ENCODE measurements at places on chromosomes 7 and 10.

GRCh38 chr7:123718773-123719172 is 30.0 kb downstream of the WASL start:
- DNase-seq = no peak

GRCh38 chr7:8284606-8285005 is 22.6 kb upstream of the ICA1 start:
- DNase-seq = no peak

DNA sequence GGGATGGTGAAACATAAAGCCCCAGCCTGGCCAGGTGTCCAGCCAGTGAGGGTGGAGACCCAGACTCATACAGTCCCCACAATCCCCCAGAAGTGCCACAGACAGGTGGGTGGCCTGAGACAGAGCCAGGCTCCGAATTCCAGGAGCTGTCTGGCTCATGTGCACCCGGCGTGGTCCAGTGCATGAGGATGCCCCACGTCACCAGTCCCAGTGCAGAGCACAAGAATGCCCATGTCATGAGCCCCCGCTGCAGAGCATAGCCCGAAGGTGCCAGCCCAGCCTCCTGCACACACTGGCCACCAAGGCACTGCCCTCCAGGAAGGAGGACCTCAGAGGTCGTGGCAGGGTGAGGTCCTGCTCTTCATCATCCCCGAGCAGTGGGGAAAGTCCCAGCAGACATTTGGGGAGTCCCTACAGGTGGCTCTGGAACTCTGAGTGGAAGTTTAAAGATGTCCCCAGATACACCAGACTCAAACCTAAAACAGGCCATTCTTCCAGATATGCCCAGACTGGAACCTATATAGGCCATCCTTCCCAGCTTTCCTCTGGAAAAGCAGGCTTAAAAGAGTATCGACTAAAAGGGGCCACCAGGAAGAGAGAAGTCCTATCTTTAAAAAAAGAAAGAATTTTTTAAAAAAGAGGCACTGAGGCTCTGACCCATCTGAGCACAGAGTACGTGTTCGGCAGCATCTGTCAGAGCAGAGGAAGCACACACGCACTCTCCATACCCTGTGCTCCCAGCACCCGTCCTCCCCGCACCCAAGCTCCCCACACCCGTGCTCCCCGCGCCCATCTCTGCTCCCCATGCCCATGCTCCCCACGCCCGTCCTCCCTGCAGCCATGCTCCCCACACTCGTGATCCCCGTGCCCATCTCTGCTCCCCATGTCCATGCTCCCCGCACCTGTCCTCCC is 11.5 kb downstream of the DIP2C start:
- DNase-seq = no peak

- no peak for DNase-seq
Measured at GRCh38 chr7:155298288-155298833, 683 bp downstream of the INSIG1 start.

DNA sequence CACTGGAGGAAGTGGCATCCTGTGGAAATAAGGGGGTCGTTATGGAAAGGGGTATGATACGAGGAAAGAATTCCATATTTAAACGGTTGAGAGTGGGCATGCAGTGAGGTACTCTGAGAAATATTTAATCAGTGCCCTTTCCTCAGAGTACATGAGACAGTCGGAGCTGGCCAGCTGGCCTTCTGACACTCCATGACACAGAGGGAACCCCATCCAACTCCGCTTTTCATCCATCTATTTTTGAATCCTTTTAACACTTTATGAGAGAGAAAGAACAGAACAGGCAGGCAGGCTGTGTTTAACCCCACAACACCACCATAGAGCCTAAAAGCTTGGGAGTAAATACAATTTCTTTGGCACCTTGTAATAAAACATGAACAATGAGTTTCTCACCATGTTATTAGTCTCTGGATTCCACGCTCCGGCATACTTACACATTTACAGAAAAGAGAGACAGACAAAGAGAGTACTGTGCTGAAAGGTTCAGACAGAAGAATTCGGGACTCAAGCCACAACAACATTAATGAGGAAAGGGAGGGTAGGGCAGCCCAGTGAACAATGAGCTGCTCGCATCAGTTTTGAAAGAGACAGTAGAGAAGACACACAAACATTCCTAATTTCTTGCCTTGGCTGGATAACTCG is 124.2 kb upstream of the PDLIM1 start:
- no peak for DNase-seq

- no peak for DNase-seq
Measured at GRCh38 chr10:69862882-69863530, 61.3 kb downstream of the COL13A1 start.

- DNase-seq = peak; percentile 44
Measured at GRCh38 chr7:43439631-43440401, 143.1 kb upstream of the STK17A start.

DNA sequence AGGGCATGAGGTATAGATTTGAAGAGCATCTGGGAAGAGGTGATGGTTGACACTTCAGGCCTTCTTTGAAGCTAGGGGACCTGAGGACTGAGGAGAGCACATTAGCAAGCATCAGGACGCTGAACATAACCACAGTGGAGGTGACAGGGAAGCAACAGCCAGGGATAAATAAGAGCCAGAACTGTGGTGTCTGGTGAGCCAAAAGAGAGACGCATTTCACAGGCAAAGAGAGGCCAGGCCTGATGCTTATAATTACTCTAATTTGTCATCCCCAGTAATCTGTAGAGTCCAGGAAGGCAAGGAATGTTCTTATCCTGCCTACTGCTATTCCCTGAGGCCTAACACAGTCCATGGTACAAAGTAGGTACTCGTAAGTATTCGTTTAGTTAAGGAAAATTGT is 10.4 kb upstream of the FAS start:
- no peak for DNase-seq

DNA sequence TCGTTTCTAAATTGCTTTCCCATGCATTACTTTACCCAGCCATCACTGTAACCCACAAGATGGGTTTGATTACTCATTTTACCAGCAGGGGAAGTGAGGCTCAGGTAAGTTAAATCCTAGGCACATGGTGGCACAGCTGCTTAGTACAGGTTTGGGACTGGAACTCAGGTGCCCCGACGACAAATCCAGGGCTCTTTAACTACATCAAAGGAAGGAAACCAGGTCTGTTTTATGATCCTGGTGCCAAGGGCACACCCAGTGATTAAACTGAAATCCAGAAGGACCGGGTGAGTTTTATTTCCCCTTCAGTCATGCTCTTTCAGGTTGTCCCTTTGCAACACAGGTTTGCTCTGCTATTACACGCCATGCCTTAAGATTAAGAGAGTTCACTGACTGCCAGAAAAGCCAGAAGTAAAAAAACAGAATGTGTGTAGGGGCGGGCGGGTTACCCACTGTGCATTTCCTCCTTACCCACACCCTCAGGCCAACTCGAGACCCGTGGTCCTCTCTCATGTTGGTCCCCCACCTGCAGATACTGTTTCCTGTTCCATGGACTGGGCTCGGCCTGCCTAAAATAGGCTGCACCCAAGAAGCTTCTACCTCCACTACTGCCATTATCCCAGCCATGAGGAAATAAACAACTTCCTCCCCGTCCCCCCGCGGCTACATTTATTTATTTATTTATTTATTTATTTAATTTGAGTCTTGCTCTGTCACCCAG is 55.1 kb upstream of the KDM7A start:
- peak; percentile 65 for DNase-seq

DNA sequence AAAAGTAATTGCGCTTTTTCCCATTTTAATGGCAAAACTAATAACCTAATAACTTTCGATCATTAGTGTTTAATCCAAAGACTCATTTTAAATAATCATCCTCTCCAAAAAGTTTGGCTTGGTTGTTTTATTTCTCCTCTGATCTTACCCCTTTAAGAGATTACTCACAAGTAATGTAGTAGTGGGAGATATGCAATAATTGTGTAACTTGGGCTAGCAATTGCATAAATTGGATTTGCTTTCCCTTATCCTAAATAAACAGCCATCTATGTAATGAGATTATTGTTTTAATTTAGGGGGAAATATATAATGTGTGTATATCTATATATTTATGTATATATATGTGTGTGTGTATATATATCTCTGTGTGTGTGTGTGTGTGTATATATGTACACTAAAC is 82.5 kb downstream of the RNLS start:
- no peak for DNase-seq

- DNase-seq = no peak
Measured at GRCh38 chr10:69492091-69492745, 41.0 kb downstream of the TSPAN15 start.

GRCh38 chr10:89301721-89302445 is at the start of gene IFIT2:
TSS of gene IFIT2 (plus strand) at chr10:89302046. CDS start at chr10:89302124, 78 bp downstream.
- DNase-seq = peak; percentile 73

GRCh38 chr7:15558756-15559155 is 3.1 kb downstream of the AGMO start:
- DNase-seq = no peak

DNA sequence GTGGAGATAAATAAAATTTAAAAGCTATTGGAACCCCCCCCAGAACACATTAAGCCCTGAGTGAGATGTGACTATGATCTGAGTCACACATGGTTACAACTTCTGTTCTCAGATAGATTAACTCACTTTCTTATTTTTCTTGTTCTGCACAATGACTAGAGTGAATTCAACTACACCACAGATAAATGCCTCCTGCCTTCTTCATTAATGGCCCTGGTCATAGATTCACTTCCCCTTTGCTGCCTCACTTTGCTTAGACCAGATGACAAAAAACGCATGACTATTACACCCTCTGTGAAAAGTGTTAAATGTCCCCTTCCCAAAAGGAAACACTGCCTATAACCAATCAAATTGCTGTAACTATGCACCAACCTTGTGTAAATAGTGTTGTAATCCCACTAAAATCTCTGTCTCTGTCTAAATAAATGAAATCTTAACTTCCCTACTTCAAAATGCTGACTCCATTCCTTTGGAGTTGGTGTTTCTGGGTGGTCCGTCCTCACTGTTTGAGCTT is 49.4 kb downstream of the AKR1D1 start:
- no peak for DNase-seq

GRCh38 chr7:75988568-75989499 is 5.6 kb downstream of the TMEM120A start:
- DNase-seq = no peak

GRCh38 chr10:16505161-16505560 is 16.5 kb downstream of the C1QL3 start:
- DNase-seq = no peak

- DNase-seq = no peak
Measured at GRCh38 chr7:132464740-132465139, 111.5 kb downstream of the PLXNA4 start.

DNA sequence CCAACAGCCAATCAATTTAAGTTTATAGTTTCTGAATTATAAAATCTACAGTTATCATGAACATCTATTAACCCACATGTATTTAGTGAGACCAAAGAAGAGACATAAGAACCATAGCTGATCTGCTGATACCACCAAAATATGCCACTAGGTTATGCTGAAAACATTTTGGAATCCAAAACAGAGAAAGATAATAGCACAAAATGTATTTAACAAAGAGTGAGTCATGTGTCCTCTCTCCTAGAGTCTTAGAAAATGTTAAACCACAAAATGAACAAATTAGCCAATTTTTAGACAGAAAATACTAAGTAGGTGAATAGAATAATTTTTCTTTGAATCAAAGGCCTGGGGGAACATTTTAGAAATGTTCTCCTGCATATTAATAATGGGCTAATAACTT is 527.5 kb downstream of the GPAM start:
- no peak for DNase-seq

- DNase-seq = no peak
Measured at GRCh38 chr10:11242443-11243387, 225.0 kb downstream of the CELF2 start.

GRCh38 chr10:52172581-52172980 is 141.5 kb upstream of the DKK1 start:
- DNase-seq = no peak

DNA sequence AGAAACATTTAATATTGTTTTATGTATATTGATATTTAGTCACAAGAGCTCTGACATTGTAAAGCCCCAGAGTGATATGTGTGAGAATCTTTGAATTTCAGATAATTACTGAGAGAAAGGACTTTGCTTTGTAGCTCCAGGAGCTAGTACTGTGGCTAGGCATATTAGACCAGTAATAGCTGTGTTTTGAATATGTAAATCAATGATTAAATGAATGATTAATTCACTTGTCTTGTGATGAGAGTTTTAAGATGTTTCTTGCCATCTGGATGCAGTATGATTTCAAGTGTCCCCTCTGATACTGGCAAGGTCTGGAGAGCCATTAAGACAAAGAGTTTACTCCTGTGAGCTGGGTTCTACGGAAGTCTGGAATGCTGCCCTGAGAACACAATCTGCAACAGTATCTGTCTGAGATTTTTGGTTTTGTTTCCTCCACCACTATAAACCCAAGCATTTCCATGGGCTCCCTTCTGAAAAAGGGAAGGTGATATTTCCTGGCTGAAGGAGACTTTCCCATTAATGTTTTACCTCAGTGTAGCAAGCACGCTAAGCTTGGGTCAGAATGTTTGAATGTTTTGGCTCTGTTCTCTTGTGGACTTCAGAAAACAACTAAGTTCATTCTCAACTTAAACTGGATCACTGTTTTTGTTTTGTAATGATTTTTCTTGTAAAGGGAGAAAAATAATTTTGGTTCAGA is 61.3 kb upstream of the BICC1 start:
- DNase-seq = no peak

DNA sequence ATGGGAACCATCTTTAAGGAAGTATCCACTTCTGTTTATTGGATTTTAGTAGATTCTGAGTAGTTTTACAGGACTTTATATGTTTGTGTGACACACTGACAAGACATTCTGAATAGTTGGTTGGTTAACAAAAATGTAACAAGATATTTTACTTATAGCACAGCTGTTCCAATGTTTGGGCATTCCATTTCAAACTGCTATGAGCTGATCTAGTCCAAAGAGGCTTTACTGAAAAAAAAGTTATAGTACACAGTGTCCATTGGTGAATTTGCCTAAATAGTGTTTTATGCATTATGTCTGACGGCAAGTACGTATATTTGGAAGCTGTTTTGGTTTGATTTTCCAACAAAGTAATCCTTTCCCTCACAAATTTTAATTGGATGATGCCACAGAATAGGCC is 99.1 kb downstream of the SAMD9 start:
- DNase-seq = no peak

DNA sequence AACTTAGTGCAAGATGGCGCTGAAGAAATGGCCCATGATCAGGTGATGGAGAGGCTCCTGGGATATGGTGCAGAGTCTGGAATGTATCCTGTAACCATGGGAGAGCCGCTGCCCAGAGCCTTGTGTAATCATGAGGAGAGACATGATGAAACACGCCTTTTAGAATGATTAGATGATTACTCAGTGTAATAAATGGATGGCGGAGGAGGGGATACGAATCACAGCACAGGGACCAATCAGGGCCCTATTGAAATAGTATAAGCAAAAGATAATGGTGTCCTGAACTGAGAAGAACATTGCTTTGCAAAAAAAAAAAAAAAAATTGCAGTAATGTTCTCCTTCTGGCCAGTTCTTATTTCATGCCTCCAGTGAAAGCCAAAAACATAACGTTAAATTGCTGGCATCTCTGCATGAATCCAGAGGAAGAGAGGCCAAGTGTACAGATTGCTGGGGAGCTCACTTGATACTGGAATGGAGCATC is 668.5 kb upstream of the AUTS2 start:
- no peak for DNase-seq
